ENCODE measurements at places on chromosomes 11 and 22. TPM values are rescaled to one million over a fixed set of nuclear protein-coding genes. Genes with fewer than 3 reads are reported as not detected.

The MPPED2 gene
- 9.8 TPM for total RNA-seq

The DERL3 gene
- 2.8 TPM for total RNA-seq

The SEZ6L gene
- total RNA-seq, result under 0.01 TPM

The B4GALNT4 gene
- total RNA-seq, result 0.48 TPM

The SYTL2 gene
- 10.1 TPM for total RNA-seq

DNA sequence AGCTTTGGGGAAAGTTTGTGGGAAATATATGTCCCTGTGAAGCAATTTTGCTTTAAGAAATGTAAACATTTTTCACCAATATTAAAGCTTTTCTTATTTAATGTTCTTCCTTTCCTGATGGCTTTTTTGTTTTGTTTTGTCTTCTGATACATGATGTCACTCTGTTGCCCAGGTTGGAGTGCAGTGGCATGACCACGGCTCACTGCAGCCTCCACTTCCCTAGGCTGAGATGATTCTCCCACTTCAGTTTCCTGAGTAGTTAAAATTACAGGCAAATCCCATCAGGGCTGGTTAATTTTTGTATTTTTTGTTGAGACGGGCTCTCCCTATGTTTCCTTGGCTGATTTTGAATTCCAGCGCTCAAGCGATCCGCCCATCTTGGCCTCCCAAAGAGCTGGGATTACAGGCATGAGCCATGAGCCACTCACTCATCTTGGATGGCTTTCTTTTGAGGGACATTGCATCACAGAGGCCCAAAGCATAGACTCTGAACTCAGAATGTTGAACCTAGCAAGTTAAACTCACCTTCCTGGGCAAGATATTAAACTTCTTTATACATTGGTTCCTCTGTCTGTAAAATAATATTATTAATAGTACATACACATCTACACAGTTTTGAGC lies 651 bp upstream of the CARD16 start:
- DNase-seq, result no peak

- DNase-seq, result no peak
Measured at GRCh38 chr11:93034031-93034722, 64.7 kb downstream of the MTNR1B start.

DNA sequence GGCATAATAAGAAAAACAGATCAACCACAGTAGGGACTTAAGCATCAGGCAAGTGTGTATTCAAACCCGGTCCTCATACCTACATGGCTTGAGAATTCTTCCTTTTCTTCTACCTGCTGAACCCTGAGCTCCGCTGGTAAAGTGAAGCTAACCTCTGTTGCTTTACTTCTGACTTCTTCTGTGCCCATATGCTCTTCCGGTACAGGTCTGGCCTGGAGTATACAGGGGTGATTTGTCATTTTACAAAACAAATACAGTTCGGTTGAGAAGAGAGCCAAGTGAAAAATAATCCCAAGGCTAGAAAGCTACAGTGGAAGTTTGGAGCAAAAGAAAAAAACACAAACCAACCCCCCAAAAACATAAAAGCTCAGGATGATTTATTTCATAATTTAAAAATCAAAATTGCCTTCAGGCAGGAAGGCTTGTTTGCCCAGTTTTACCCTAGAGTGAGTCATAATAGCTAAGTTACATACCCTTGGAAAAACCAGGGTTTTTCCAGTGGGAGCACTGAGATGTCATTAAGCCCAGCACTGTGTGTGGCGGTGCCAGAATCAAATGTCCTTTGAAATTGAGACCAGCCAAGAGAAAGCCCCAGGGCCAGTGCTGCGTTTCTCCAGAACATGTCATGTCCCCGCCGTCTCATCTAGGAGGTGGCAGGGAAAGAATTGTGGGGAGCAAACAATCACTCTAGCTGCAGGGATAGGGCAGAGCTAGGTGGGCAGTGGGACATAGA lies 305.5 kb upstream of the ISX start:
- no peak for DNase-seq

- no peak for DNase-seq
Measured at GRCh38 chr11:86624366-86624765, 48.0 kb downstream of the ME3 start.

DNA sequence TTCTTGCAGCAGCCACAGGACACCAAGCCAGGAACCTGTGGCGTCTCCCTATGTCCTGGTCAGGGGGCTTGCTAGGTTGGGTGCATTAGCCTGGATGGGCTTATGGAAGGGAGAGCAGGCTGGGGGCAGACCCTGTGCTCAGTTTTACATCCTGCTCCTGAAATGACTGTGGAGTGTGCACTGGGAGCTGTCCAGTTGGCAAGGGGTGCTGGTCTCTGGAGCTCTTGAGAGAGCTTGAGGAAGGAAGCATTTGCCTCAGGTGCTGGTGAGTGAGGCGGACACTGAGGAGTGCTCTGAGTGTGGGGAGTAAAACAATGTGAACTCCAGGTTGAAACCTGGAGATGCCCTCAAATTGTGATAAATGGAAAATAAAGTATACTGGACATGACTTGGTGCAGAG lies 3.4 kb downstream of the SCGB1D4 start:
- no peak for DNase-seq

DNA sequence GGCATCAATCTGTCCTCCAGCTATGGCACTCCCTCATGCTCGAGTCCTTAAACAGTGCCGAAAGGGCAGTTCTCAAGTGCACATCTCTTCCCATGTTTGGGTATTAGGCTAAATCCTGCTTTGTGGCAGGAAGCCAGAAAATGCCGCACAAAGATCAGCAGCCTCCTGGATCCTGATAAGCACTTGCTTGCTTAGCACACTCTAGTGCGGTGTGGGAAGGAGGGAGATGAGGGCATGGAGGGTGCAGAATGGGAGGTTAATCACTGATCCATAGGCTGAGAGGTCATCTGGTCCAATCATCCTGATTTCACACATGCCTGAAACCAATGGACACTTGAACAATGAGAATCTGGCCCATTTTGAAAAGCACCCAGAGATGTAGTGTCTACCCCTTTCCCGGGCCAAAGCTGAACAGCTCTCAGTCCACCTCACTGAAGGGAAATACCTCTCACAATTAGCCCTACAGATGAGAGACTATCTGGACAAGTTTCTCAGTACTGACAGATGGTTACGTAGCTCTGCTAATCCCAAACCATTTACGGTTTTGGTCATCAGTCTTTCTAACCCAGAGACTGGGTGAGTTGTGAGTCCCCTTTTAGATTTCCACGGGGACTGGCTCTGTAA lies 29.8 kb upstream of the CHRM4 start:
- DNase-seq, result no peak

- DNase-seq, result no peak
Measured at GRCh38 chr11:108803776-108804175, 138.9 kb downstream of the DDX10 start.

DNA sequence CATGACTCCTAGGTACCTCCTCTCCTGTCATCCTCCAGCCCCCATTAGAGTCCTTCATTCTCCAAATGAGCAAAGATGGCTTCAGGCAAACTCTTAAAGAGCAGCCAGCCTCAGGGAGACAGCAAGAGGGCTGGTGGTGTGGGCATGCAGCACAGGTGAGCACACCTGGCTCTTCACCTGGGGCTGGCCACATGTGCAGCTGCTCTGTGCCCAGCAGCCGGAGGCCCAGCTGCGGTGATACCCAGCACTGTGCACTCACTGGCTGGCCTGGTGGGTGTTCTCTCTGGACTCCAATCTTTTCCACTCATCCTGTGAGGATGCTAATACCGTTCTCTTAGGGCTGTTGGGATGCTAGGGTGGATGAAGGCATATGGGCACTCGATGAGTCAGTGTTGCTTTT lies 106.1 kb upstream of the PARVA start:
- no peak for DNase-seq
